ENCODE measurements at places on chromosomes 3 and 15.
A peak's percentile ranks its signal among the peaks of the same experiment; 100 is the strongest.

DNA sequence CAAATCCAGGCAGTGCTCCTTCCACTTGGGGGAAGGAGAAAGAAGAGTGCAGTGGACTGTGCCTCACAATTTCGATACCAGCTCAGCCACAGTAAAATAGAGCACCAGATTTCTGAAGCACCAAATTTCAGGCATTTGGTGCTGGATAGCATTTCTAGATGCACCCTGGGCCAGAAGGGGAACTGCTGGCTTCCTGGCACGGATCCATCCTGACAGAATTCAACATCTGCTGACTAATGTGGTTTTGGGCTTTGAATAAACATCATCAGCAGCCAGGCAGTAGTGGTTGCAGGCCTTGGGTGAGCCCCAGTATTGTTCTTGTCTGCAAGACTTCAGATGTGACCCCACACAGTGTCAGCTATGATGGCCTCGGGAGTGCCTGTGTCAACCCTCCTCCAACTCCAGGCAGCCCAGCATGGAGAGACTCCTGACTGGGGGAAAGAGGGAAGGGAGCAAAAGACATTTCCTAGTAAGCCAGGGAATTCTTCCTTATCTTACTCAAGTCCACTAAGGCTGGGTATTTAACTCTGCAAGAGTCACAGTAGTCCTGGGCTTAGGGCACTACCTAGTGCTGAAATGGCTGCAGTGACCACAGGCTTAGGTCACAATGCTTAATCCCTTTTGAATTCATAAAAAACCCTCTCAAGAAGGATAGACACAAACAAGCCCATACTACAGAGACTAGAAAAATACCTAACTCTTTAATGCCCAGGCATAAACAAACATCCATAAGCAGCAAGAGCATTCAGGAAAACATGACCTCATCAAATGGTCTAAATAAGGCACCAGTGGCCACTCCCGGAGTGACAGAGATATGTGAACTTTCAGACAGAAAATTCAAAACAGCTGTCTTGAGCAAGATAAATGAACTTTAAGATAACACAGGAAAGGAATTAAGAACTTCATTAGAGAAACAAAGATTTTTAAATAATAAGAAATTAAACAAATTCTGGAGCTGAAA, 74.7 kb downstream of the SPATA16 start:
- DNase-seq = peak; percentile 41

DNA sequence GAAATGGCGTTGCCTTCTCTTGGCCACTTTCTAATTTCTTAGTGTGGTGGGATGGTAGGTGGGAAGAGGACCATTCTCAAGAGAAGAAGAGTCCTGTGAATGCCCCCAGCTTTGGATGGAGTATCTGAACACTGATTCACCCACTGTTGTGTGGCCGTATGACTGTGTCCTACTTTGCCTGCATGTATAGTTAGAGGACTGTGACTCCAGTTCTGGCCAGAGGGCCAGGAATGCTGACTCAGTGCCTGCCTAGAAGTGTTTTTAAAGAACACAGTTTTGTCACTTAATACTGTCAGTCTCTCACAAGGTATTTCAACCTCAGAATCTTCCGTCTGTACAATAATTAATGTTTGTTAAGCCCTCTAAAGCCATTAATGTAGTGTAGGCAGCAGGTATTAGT, 2.1 kb downstream of the SEC61A1 start:
- no peak for DNase-seq

- DNase-seq = no peak
Observed at GRCh38 chr3:27573138-27573537, 89.0 kb upstream of the SLC4A7 start.

DNA sequence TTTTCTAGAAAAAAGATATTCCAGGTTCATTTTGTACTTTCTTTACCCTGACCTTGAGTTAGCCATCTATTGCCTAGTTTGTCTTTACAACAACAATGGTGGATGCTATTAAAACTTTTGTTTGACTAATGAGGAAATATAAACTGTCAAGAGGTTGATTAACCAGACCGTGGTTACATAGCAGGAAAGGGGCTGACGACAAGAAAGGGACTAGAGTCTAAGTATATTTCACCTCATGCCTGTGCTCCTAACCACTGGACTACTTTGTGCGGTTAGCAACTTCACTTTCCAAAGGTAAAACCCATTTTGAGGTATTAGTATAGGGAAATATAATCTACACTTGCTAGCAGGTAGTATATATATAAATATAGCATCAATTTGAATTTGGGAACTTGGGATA, 327.1 kb downstream of the SATB1 start:
- no peak for DNase-seq

GRCh38 chr3:153110041-153110440, 52.0 kb upstream of the RAP2B start:
- no peak for DNase-seq

DNA sequence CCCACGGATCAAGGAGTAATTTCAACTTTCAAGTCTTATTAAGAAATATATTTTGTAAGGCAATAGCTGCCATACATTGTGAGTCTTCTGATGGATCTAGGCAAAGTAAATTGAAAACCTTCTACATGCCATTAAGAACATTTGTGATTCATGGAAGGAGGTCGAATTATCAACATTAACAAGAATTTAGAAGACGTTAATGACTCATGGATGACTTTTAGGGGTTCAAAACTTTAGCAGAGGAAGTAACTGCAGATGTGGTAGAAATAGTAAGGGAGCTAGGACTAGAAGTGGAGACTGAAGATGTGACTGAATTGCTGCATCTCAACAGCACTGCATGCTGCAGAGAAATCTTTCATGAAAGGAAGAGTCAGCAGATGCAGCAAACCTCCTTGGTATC, 48.1 kb upstream of the DCUN1D1 start:
- no peak for DNase-seq

GRCh38 chr3:161449785-161450184, 46.8 kb upstream of the OTOL1 start:
- no peak for DNase-seq

GRCh38 chr3:71964170-71964569, 179.2 kb upstream of the PROK2 start:
- no peak for DNase-seq

DNA sequence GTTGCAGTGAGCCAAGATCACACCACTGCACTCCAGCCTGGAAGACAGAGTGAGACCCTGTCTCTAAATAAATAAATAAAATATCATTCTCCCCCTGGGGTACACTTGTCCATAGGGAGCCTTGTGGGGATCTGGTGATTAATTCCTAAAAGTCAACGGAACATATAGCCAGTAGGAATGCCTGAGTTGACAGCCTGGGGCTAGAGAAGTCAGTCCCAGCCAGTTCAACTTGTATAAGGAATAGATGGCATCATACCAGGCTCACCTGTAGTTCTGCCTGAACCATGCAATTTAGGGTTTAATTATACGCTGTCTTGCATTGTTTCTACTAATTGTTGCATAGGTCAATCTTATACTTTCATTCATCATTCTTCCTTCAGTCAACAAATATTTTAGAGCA, 5.9 kb upstream of the BOC start:
- no peak for DNase-seq

- peak; percentile 65 for DNase-seq
Observed at GRCh38 chr3:178500631-178501030, 35.6 kb upstream of the KCNMB2 start.

DNA sequence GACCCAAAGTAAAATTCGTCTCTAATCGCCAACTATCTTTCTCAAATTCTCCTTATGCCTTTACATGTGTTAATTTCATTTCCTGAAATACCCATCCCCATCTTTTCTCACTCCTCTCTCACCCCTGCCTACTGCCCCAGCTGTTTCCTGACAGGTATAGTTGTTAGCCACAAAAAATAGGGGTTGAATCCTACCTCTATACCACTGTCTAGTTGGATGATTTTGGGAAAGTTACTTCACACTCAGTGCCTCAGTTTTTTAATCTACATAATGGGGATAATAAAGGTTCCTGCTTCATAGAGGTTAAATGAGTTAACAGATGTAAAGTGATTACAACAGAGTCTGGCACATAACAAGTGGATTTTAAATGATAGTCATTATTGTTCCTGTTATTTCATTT, 189.7 kb downstream of the TNIK start:
- no peak for DNase-seq

DNA sequence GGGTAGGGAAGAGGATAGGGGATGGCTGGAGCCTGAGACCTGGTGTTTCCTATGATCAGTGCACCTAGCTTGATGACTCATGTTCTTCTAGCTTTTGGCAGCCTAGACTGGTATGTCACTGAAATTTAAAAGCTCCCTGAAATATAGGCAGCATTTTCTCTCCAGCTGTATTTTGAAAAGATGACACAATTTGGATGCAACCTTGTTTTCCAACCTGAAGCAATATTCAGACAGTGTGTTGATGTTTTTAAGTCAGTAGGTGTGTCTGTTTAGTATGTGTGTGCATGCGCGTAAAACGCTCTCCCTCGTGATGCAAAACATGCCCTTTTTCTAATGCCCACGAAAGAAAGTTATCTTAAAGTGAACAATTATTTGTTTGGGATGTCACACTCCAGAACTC, 58.5 kb downstream of the RPL22L1 start:
- peak; percentile 60 for DNase-seq

GRCh38 chr15:68603216-68603595, 24.4 kb downstream of the CORO2B start:
- DNase-seq = no peak

DNA sequence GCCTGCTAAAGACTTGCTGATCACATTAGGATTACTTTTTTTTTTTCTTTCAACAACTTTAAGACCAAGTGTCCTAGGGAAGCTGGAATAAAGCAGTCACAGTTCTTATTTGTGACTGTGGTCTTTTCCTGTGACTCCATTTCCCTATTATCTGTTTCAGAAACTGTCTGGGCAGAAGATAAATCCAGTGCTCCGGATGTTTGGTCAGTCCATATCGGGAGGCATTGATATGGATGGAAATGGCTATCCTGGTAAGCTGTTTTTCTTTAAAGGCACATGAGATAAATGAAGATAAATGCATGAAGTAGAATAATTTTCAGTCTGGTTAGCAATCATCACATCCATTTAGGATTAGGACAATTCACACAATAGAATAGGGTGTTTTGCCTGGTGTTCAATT, 338.3 kb upstream of the CTDSPL start:
- no peak for DNase-seq

DNA sequence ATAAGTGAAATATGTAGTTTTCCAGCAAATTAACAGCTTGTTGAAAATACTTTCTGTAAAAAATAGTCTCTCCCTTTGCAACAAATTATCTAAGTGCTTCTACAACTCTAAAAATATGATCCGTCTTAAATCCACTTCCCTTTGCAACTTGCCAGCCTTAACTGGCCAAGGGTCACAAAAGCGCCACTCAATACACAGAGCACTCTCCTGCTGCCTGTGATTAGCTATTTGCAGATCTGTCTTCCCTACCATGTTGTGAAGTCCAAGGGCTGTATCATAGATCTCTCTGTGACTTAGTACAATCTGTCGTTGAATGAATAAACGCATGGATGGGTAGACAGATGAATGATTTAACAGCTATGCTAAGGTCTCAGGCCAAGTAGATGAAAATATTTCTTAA, 76.2 kb downstream of the ITGB5 start:
- no peak for DNase-seq
